ENCODE measurements at places on chromosomes 4 and X.

- DNase-seq = no peak
These were observed 7.0 kb downstream of the PCDH10 start for GRCh38 chr4:133156096-133156495.

DNA sequence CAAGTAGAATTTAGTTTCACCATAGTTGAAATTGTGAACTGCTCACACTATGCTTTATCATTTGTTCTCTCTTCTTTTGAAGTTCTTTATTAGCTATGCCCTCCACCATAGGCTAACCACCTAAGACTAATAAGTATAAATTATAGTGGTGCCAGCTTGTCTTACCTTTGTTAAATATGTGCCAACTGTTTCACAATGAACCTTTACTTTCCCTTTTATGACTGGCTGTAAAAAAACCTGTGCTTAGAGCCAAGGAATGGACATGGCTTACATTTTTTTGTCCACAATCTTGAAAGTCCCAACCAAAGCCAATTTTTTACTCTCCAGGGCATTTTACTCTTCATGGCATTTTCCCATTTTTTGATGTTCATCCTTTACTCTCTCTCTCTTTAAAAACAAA lies 123.5 kb upstream of the LEF1 start:
- DNase-seq = no peak

- no peak for DNase-seq
These were observed 60.3 kb downstream of the DLG3 start for GRCh38 chrX:70504772-70505450.

DNA sequence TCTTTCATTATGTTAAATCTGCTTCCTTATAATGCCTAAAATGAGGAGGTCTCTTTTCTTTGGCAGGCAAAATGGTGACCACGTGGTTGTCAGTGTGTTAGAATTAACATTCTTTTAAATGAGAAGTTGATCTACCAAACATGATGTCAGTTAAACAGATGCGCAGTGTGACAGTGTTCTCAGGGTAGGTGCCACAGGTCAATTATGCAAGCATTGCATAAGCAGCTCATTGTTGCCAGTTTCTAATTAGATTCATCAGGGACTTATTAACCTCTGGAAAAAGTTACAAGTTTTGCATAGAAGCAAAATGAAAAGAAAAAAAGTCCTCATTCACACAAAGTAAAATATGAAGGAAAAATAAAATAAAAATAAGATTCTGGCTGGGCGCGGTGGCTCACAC lies 324.1 kb upstream of the GALNT7 start:
- no peak for DNase-seq

- DNase-seq = peak; percentile 83
These were observed 150.9 kb downstream of the SHROOM3 start for GRCh38 chr4:76585897-76586360.

DNA sequence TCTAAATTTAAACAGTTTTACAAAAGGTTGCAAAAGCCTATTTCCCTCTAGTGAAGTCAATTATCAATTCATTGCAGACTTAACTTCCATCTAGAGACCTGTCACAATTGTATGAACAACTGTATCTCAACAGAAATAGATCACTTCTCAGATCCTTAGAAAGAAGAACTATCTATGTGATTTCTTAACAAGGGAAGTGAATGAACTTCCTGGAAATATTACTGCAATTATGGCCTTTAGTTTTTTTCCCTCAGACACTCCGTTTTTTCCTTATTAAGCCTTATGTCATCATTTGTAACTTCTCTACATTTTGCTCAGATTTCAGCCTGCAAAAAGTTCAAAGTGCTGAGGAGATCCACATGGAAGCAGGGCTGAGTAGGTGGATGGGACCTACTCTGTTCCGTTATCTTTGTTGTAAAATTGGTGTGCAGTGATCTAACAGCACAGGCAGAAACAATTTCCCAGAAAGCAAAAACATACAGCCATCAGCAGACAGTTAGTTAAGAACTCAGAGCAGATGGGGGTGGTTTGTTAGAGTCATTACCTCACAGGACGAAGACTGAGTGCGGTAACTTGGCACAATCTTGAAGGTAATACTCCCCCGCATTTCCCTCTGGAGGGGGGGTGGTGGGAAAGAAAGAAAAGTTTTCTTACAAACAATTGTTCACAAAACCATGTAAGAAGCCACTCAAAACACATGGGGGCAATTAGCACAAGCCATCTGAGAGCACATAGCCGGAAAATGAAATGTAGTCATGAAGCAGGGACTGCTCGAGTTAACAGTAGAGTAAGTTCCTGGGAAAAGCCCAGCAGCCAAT lies 112.3 kb downstream of the NYX start:
- DNase-seq = no peak

GRCh38 chrX:28848707-28849106 lies 261.5 kb downstream of the IL1RAPL1 start:
- no peak for DNase-seq

DNA sequence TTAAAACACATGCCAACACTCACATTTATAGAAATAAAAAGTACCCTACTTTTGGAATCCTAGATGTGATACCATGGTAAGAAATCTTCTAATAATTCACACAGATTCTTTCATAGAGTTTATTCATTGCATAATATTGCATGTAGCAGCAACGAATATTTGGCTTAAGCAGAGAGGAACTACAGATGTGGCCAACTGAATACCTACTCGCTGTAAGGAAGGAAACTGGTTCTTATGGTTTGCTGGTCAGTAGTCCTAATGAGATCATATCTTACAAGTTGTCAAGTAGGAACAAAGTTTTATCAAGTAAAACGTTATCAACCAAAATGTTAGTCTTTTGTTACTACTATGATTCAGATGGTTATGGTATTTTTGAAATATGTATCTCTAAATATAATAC lies 996.1 kb downstream of the PDHA2 start:
- no peak for DNase-seq

DNA sequence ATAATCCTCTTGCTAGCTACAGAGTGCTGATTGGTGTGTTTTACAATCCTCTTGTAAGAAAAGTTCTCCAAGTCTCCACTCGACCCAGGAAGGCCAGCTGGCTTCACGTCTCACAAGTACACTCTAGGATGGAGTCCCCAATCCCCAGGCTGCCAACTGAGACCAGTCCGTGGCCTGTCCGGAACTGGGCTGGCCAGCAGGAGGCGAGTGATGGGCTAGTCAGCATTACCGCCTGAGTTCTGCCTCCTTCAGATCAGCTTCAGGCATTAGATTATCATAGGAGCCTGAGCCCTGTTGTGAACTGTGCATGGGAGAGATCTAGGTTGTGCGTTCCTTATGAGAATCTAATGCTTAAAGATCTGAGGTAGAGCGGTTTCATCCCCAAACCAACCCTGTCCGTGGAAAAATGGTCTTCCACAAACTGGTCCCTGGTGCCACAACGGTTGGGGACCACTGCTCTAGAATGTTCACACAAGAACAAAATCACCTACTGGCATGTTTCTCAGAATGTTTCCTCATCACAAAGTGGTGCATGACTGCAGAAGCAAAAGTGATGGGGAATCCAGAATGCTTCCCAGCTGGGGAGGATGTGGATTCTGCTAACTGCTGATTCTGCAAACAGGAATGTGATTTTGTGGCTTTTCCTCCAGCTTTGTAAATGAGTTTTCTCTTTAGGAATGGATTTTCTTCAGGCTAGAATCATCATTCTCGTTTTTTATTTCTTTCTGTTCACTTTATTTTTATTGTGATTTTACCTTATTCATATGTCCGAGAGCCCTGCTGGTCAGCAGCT lies 40.9 kb downstream of the SEPTIN11 start:
- DNase-seq = no peak

GRCh38 chr4:1792832-1793495 lies at the start of gene FGFR3:
Gene FGFR3, plus strand, starts transcription at chr4:1793293. Its CDS starts 642 bp downstream, at chr4:1793935.
- DNase-seq = no peak

- DNase-seq = no peak
These were observed 21.4 kb downstream of the BEX3 start for GRCh38 chrX:103397707-103398106.

DNA sequence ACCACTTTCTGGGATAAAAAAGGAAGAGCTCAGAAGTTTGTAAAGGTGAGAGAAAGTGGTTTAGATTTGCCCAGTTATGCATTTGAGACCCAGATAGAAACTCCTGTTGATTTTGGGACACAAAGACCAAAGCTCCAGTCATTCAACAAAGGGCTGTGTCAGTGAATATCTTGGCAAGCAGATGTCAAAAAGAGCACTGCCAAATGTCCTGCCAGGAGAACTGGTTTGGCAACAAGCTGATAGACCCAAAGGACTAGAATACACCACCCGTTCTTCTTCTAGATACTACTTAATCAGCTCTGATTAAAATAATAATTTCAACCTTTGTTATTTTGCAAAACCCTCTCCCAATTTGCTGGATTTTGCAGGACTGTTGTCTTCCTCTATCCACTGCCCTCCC lies 121.4 kb downstream of the NHS start:
- no peak for DNase-seq

GRCh38 chr4:146650034-146650433 lies 11.3 kb downstream of the POU4F2 start:
- DNase-seq = no peak

- DNase-seq = no peak
These were observed 284.6 kb upstream of the GATB start for GRCh38 chr4:152045449-152045806.

DNA sequence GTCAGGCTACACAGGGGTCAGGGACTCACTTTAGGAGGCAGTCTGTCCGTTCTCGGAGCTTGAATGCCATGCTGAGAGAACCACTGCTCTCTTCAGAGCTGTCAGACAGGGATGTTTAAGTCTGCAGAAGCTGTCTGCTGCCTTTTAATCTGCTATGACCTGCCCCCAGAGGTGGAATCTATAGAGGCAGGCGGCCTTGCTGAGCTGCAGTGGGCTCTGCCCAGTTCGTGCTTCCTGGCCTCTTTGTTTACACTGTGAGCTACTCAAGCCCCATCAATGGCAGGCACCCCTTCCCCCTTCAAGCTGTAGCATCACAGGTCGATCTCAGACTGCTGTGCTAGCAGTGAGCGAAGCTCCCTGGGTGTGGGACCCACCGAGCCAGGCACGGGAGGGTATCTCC lies 31.5 kb upstream of the UNC5C start:
- DNase-seq = no peak

- DNase-seq = no peak
These were observed 7.2 kb upstream of the NEUROG2 start for GRCh38 chr4:112523008-112523721.

- DNase-seq = no peak
These were observed 26.2 kb downstream of the MAGEA9 start for GRCh38 chrX:149807747-149808458.
